ENCODE measurements at places on chromosomes 6 and 20. TPM values are rescaled to one million over a fixed set of nuclear protein-coding genes. Genes with fewer than 3 reads are reported as not detected.

The SYCP2 gene
- total RNA-seq, result 1.8 TPM

The LAMA5 gene
- total RNA-seq, result 77.4 TPM

The CLPSL2 gene
- not detected for total RNA-seq

The SLC17A4 gene
- not detected for total RNA-seq

The LINC00237 gene
- total RNA-seq, result not detected

The CALHM4 gene
- not detected for total RNA-seq

The NFATC2 gene
- total RNA-seq, result 6.8 TPM

The PLA2G7 gene
- total RNA-seq, result 0.31 TPM

The SLC16A10 gene
- 5.0 TPM for total RNA-seq

The PDCD2 gene
- total RNA-seq, result 36.4 TPM
